ENCODE measurements at places on chromosomes 2 and 18. TPM values are rescaled to one million over a fixed set of nuclear protein-coding genes. Genes with fewer than 3 reads are reported as not detected.

The PCARE gene
- 0.06 TPM for total RNA-seq

- no peak for DNase-seq
These were observed 157.0 kb upstream of the CBLN2 start for GRCh38 chr18:72700961-72701710.

The CYP27A1 gene
- total RNA-seq, result 20.5 TPM

DNA sequence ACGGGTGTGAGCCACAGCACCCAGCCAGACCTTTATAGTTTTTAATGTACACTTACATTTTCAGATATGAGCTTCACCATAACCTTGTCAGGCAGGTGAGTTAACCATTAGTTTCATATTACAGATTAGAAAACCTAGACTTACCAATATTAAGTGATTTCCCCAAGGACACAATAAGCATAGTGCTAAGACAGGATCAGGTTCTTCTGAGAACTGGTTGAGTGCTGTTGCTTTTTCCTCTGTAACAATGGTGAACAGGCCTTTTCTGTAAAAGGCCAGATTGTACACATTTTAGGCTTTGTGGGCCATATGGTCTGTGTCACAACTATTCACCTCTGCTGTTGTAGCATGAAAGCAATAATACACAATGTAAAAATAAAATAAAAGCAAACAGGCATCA is 332.0 kb downstream of the PIK3C3 start:
- DNase-seq, result no peak

- DNase-seq, result no peak
These were observed 200.8 kb downstream of the TTC32 start for GRCh38 chr2:19700861-19701585.

The DCC gene
- total RNA-seq, result 0.42 TPM

- DNase-seq, result no peak
These were observed 14.2 kb downstream of the HPCAL1 start for GRCh38 chr2:10316860-10317259.

DNA sequence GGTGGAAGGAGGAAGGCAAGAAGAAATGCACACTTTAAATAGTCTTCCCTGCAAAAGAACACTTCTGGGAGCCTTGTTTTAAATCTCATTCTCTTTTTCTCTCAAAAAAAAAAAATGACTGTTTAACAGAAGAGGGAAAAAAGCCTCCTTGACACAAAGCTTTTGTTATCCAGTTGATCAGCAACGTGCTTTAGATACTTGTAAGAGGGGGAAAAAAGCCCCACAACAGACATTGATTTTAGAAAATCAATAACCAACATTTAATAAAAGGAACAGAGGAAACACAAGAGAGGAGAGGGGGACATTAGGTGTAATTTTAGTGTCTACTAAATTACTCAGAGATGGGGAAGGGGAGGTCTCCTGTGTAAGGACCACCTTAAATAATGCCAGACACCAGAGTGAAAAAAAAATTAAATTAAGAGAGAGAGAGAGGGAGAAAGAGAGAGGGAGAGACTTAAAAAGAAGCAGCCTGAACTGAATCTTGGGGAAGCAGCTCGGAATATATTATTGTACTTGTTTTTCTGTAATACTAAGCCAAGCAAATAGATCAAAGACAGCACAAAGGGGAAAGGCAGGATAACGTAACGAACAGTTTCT is 4.7 kb downstream of the ZEB2 start:
- DNase-seq, result no peak

The MYL12A gene
- total RNA-seq, result 460 TPM

All from mesenteric fat pad (tissue), 1 donor.